ENCODE measurements at places on chromosomes 7 and 10.

DNA sequence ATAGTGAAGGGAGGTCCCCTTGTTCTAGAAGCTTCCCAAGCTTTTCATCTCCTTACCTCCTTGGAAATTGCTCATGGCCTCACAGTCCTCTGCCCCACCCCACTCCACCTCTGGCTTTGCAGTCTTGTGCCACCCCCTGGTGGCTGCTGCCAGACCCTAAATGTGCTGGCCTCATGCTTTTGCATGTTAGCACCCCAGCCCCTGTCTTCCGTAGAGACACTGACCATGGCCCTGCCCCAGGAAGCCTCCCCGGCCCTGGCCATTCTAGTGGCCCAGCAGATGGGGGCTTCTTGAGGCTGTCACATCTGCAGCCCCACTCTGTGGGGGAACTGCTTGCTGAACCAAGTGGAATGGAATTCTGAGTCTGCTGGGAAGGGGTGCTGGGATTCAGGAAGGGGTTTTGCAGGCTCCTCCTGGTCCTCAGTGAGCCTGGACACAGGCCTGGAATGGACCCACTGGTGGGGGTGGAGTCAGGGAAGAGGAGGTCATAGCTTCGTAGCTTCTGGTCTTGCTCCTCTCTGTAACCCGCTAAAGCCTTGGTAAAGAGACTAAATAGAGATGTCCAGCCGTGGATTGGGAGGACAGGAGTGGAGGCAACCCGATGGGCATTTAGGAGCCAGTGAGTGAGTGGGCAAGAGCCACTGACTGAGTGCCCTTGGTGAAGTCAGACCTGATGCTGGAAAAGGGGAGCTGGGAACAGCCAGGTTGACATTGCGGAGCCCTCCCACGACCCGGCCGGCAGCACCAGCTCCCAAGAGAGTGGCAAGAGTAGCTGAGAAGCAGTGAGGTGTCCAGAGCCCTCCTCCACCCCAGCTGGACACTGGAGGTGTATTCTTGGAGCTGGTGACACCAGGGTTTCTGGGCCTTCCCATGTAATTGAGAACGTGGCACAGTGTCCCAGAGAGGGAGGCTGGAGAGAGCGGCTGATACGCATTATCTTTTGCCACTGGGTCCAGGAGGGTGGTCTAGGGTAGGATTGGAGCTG lies 20.9 kb downstream of the RAMP3 start:
- no peak for DNase-seq

- DNase-seq = no peak
Measured at GRCh38 chr7:140402178-140402835, 1.6 kb upstream of the RAB19 start.

DNA sequence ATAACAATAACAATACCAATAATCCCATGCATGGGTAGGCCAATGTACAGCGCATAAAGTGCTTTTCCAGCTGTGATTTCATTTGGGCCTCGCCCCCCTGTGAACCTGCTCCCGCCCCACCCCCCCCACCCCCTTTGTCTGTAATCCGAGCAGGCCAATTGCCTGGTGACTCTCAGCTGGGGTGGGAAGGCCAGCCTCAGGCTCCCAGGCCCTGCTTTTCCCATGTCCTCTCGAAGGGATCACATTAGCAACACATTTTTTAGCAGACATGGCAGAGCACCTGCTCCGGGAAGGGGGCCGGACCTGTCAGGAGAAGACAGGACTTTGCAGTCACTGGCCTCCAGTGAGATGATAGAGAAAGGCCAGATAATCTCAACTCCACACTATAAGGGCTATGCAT lies 439.3 kb downstream of the RPS24 start:
- DNase-seq = no peak

DNA sequence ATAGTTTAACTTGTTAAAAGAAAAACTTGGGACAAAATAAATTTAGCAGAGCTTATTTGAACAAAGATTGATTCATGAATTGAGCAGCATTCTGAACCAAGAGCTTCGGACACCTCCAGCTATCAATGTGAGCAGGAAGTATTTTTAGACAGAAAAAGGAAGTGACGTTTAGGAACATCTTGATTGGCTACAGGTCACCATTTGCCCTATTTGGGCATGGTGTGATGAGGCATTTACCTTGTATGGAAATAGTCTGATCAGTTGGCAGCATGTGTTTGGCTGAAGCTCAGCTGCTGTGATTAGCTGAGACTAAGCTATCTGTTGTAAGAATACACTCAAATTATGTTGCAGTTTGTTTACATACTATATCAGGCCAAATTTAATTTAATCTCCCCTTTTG lies 185.1 kb downstream of the ATRNL1 start:
- no peak for DNase-seq

GRCh38 chr7:33516568-33516967 lies 387.2 kb downstream of the BBS9 start:
- DNase-seq = no peak

- DNase-seq = no peak
Measured at GRCh38 chr10:119161680-119162451, 3.6 kb downstream of the SFXN4 start.

DNA sequence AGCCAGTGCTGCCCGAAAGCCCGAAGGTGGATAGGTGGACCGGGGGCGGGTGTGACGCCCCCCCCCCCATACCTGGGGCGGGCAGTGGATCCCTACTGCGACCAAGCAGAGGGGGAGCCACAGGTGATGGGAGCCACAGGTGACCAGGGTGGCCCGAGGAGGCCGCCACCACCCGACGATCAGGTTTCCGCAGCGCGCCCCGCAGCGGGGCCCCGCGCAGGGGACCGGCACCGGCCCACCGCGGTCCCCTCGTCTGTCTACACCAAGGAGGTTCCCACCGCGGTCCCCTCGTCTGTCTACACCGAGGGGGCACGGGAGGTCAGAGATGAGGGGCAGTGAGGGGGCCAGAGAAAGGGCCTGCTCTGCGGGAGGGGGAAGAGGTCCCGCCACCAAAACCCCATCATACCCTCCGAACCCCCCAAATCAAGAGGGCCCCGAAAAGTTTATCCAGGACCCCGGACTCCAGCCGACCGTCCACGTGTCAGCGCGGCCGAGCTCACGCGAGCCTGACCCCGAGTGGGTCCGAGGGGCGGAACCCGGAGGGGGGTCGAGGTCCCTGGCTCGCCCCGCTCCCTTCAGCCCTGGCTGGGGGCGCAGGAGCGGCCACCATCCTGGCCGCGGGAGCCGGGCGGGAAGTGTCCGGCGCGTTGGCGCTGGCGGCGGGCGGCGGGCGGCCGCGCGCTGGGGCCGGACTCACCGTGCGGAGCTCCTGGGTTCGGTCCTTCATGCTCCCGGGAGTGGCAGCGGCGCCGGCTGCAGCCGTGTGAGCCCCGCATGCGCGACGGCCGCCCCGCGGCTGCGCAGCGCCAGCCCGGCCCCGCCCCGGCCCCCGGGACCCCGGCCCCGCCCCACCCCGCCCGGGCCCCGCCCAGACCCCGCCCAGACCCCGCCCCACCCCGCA lies at the start of gene STX1A:
STX1A (minus strand) TSS at position 765 of the 901 bp plus-strand sequence; CDS start at position 727, 38 bp downstream.
- peak; percentile 54 for DNase-seq

- no peak for DNase-seq
Measured at GRCh38 chr7:114409750-114410149, 4.9 kb upstream of the FOXP2 start.

DNA sequence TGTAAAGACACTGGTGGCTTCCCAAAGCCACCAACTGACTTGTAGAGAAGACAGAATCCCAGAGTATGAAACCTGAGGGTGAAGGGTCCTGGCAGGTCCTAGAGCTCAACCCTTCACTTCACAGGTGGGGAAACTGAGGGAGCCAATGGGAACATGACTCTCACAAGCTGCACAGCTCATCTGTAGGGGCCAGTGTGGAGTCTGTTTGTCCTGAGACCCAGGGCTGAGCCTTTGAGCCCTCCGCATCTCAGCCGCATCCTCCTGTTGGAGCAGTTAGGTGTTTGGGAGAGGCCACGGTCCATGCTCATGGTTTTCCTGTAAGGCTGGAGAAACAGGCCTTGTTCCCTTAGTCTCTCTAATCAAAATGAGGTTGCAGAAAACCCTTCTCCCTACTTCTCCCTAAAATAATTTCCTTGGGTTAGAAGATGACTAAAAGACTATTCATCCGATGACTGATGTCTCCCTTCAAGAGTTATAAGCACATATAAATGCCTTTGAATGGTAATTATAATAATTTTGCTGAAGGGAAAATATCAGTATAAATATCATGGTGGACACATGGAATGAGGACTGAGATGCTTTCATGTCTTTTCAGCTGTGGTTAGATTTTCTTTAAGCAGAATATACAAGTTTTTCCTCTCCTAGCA lies 10.3 kb downstream of the HTRA1 start:
- DNase-seq = no peak

DNA sequence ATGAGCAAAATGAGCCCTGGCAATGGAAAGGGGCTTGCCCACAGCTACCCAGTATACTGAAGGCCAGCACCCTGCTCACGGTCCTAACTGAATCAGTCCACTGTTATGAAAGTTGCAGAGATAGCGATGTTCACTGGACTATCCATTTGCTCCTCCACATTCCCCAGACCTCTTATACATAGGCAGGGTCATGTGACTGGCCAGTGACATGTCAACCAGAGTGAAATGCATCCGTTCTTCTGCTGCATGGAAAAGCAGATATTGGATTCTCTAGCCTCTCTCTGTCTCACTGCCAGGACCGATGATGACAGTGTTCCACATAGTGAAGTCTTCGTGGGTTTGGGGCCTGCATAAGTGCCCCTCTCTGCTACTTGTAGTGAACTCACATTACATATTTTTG lies 503.4 kb downstream of the RPS24 start:
- no peak for DNase-seq

- no peak for DNase-seq
Measured at GRCh38 chr7:41661596-41661995, 41.3 kb downstream of the INHBA start.

- DNase-seq = no peak
Measured at GRCh38 chr10:75466886-75467285, 35.5 kb downstream of the LRMDA start.

DNA sequence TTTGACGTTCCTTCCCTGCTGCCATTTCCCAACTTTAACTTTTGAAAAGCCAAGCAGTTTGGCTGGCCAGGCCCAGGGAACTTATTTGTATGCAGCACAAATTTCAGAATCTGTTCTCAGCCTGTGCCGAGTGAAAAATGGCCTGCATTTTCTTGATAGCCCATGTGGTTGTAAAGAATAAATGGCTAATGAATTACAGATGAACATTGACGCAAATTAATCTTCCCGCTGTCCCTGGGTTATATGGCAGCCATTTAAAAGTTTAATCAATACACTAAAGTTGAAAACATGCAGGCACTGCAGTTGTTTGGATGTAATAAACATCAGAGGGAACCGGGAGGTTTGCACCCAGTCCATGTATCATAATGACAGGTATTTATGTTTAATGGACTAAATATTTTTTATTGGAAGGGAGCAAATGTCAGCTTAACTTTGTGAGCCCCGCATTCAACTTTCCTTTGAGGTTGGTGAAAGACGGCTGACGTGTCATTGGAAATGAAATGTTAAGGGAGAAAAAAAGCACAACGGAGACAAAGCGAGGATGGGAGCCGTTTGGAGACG lies 1092.4 kb downstream of the LRMDA start:
- no peak for DNase-seq

DNA sequence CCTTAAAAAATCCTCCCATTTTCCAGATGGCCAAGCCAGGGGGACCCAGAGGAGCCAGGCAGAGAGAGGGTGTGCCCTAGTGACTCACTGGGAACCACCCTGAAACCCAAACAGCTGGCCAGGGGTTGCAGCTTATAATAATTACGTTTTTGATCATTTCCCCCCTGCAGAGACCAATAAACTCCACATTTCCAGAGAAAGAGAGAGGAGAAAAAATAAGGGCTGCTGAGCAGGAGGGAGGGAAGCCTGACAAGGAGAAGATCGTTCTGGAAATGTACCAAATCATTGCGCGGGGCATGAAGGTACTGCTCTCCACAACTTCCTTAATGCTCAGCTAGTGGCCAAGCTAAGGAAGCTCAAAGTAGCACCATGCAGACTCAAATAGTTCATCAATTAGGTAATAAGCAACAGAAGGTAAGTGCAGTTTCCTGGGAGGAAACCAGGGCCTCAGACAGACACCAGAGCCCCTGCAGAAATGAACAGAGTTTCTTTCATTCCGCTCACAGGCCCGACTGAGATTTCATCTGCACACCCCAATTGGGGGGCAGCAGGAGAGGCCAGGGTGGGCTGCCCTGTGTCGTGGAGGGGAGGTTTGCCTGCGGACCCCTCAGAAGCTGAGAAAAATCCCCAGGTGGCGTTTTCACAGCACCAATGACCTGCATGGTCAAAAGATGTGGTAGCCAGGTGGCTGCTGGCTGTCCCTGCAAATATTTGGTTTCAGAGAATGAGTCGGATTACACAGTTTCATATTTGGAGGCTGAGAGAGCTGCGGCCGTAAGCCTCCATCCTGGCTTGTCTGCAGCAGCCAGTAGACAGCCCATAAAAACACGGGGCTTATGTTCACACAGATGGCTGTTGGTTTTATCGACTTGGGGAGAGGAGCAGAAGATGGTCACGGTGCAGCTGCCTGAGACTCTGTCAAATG lies 153.2 kb upstream of the LYZL2 start:
- DNase-seq = no peak

DNA sequence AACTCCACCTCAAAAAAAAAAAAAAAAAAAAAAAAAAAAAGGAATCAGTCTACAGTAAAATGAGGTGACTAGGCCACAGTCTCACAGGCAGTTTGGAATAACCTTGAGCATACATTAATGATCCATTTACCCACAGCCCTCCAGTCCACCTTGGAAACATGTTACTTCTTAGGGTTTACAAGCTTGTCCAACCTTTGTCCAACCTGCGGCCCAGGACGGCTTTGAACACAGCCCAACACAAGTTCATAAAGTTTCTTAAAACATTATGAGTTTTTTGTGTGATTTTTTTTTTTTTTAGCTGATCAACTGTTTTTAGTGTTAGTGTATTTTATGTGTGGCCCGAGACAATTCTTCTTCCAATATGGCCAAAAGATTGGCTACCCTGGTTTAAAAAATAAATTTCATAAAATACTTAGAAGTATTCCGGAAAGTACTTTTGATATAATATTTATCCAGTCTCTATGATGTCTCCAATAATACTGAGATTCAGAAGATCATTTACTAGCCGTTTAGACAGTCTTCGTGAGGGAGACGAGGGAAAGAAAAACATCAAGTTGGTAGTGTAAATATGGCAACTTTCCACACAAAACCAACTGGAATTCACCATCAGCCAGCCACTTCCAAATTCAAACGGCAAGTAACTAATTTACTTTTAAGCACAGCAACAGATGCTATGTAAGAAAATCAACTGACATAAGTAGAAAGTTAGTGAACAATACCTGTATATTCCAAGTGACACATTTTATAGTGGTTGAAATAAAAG lies 9.9 kb downstream of the BAZ1B start:
- DNase-seq = no peak

DNA sequence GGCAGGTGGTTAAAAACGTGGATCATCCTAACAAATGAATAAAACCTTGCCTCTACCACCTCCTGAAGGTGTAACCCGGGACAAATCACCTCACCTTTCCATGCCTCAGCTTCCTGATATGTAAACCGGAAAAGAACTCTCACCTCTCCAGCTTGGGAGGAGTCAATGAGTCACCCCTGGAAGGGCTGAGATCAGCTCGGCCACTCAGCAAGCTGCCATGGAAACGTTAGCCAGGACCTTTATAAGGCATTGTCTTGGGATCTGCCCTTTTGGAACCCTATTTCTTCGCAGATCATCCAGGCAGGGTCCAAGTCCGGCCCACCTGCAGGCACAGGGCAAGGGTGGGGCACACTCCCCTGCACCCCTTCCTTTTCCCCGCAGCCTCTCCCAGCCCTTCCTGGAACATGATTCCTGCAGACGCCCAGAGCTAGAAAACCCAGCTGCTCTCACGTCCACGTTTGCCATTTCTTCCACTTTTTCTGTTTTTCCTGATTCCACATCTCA lies 81.6 kb upstream of the PFKP start:
- DNase-seq = no peak

- DNase-seq = no peak
Measured at GRCh38 chr7:66258409-66258808, 53.3 kb downstream of the TPST1 start.

GRCh38 chr7:42065942-42066341 lies 171.1 kb downstream of the GLI3 start:
- no peak for DNase-seq

Measured in activated CD8-positive, alpha-beta memory T cell treated with anti-CD3 and anti-CD28 coated beads for 48 hours (primary cell).